Frontal cortex (tissue), 4 donors: ENCODE measurements at places on chromosomes 5 and 9.

DNA sequence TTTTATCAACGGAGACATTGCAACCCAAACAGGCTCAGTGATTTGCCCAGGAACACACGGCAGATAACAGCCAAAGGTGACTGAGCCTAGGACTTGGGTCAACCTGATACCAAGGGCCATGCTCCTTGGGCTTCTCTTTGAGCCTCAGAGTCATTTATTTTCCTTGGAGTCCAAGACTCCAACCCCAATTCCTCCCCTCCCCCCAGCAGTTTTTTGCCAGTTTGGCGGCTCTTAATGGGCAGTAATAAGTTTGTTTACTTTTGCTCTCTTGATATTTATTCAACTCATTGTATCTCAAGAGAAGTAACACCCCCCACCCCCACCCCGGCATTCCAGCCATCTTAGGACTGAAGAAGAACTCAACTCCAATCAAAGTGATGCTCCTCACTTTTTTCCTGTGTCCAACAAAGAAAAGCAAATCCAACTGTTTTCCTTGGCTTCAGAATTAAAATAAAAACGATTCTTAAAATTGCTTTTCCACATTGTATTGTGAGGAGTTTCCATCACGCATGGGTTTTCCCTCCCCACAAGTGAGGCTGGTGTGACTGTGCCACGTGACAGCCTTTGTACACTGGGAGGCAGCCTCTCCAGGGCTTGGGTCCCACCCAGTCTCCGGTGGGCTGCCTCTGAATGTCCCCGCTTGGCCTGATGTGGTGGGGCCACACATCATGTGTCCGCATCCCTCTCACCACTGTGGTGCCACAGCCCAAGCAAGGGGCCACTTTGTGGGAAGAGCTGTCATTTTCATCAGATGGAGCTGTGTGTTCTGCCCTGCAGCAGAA is 9.1 kb downstream of the ANGPTL2 start:
- DNase-seq = no peak

DNA sequence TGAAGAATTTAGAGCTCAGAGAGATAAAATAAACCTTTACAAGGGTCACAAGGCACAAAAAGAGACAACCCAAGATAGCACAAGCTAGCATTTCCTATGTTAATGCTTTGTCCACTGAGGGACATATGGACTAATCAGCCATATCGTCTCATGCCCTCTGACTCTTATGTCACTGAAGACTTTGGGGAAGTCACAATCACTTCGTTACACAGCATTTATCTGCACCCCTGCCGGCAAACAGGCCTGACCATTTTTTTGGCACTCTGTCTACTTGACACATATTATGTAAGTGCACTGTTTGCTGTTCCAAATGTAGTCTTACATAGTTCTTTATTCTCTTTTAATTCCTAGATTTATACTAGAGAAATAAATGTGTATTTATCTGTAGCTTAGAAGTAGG is 13.9 kb upstream of the BNC2 start:
- DNase-seq = no peak

DNA sequence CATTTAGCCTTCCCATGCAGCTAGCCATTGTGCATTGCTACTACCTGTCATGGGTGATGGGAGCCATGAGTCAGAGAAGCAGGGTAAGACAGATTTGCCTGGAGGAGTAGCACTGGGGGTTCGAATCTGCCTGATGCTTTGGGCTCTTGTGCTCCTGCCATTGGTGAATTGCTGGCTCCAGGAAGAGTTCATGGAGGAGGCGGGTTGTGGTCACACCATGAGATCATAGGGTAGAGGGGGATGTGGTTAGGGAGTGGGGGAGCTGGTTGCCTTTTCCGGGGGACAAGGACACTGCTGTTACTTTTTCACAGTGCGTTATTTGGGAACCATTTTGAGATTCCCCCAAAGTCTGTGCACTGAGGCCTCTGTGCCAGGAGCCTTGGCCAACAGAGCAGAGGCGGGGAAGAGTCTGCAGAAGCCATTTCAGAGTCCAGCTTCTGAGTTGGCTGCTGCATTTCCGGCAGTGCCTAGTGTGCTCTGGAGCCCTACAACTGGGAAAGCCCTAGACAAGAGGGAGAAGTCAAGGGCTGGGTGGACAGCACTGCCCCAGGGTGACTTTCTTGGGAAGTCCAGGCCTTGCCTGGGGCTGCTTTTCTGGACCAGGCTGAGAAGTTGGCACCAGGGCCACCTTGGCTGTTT is 6.2 kb downstream of the ANGPTL2 start:
- no peak for DNase-seq

DNA sequence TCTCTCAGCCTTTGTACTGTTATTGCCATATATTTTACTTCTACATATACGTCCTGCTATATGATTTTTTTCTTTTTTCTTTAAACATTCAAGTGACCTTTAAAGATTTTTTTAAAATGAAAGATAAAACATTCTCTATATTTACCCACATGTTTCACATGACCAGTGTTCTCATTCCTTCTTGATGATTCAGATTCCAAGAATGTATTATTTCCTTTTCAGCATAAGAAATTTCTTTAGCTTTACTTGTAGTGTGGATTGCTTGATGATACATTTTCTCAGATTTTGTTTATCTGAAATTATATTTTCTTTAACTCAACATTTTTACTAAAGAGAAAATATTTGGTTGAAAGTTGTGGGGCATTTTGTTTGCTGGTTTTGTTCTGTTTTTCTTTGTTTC is 792.1 kb downstream of the BRINP1 start:
- DNase-seq = no peak

- no peak for DNase-seq
These were observed 147.2 kb downstream of the PCSK5 start for GRCh38 chr9:76037587-76038225.

- no peak for DNase-seq
These were observed 819 bp downstream of the ADRA1B start for GRCh38 chr5:159916841-159917761.

GRCh38 chr5:130424341-130424740 is 520.1 kb downstream of the CHSY3 start:
- DNase-seq = no peak

DNA sequence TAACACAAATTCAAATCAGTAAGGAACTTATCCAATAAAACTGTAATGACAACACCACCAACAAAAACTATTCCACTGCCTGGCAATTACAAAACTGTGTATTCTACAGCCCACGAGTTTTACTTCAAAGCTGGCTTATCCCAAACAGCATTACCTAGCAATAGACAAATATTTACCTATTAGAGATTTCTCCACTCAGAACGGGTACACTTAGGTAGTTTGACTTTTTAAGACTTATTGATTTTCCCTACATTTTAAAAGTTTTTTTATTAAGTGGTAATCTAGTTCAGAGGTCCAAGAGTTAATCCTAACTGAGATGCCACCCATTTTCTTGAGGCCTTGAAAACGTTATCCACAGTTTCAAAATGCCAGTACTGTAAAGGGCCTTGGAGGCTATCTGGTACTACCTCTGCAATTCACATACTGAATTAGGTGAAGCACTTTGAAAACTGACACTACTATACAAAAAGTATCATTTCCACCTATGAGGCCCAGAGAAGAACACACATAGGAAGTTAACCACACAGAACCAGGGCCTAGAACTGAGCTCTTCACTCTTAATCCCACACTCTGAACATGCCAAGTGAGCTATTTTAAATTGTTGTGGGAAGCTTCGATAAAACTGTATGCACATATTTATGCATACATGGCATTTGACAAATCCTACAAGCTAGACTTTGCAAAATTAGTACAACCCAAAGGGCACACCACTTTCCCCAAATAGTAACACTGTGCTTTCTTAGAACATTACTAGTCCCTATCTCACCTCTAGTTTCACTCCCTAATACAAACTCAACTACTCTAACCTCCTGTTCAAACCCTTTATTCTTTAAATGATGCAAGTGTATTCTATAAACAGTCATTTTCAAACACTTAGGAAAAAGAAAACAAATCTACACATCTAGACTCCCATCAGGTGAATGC is 2.1 kb downstream of the NADK2 start:
- no peak for DNase-seq

DNA sequence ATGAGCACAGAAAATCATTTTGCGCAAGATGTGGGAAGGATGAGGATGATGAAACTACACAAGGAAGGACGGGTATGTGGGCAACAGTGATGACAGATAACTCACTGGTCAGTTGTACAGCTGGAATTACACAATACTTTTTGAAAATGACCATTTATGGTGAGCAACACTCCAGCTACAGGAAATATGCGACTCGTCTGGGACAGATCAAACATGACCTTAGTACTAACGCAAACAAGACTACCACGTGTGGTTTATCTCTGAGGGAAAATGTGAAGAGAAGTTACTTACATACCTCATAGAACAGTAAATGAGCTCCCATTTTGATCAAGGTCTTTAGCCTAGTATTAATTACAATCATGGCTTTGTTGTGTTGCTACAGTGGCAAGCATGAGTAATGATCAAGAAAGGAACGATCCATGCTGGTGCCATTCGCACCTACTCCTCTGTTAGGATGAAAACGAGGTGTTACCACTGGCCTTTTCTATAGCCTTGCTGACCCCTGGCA is 456.9 kb downstream of the BNC2 start:
- no peak for DNase-seq

DNA sequence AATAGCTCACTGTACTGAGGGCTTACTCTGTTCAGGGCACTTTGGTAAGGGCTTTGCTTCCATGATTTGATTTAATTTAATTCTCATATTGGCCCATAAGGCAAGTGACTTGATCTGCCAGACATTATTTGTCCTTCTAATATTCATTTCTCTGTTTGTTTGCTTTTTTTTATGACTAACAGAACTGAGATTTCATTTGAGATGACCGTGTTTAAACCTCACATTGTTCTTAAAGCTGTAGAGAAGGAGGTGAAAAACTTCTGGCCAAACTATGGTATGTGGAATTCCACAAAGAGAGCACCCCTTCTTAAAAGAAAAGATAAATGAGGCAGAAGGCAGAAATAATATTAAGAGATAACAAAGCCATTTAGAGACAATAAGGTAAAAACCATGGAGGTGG is 775.6 kb upstream of the ACO1 start:
- DNase-seq = no peak

- no peak for DNase-seq
These were observed 12.4 kb downstream of the DOCK2 start for GRCh38 chr5:169649486-169649885.

DNA sequence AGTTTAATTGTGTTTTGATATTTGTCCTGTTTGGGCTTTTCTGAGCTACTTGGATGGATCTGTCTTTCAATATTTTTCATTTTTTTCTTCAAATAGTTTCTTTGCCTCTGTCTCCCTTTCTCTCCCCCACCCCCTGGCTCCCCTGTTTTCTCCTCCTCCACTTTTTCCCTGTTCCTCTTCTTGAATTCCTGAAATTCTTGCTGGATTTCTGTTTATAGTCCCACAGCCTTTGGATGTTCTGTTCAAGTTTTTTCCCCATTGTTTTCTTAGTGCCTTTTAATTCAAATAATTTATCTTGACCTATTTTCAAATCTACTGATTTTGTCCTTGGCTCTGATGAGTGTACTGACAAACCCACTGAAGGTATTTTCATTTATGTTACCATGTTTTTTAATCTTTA is 113.0 kb downstream of the VPS13A start:
- no peak for DNase-seq

- no peak for DNase-seq
These were observed 30.0 kb downstream of the DNAJC21 start for GRCh38 chr5:34959323-34959722.

DNA sequence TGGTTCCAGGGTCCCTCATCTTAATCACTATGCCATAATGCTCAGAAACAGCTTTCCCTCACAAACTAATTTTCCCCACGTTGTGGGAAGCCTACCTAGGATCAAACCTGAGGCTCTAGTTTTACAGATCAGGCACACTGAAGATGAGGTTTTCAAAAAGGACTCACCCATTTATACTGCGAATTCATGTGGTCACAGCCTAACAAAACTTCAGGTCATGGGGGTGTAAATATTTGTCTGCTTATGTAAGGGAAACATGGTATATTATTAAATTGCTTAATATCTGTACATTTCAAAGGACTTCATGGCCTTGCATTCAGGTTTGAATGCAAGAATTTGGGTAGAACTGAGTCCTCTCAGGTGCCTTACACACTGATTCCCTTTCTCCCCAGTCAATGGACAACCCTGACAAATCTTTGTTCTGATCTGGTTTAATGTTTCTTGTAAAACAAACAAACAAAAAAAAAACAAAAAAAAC is 12.1 kb downstream of the ZFAND5 start:
- no peak for DNase-seq

DNA sequence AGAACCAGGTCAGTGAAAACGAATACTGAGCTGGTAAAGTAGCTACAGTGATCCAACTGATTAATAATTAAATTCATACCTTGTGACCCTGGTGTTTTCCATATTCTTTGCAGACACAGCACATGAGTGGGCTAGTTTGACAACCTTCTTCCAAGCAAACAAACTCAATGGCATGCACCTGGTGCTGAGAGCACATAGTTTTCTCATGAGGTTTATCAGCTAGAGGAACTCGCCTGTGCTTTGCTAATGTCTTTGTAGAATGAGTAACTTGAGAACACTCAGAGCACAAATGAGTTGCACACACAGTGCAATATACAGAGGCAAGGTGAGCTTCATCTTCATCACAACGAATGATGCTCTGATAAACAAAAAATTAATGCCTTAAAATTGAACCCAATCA is 12.6 kb downstream of the TRIM23 start:
- DNase-seq = no peak

GRCh38 chr9:74643303-74643923 is 146.3 kb downstream of the RORB start:
- no peak for DNase-seq

DNA sequence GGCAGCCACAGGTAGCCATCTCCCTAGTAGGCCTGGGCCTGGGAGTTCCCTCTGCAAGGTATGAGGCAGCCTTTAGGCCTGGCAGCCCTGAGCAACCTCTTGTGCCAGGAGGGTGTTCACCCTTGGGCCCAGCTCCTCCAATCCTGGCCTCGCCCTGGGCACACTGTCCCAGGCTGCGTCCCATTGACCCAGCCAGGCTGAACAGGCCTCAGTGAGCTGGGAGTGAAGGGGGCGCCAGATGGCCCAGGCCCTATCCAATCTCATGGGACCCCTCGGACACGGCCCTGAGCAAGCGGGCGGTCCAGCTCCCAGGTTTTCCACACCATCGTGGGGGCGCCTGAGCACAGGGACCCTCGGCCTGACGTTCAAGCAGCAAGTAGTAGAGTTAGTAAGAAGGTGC is 14.5 kb downstream of the SH3GLB2 start:
- no peak for DNase-seq

DNA sequence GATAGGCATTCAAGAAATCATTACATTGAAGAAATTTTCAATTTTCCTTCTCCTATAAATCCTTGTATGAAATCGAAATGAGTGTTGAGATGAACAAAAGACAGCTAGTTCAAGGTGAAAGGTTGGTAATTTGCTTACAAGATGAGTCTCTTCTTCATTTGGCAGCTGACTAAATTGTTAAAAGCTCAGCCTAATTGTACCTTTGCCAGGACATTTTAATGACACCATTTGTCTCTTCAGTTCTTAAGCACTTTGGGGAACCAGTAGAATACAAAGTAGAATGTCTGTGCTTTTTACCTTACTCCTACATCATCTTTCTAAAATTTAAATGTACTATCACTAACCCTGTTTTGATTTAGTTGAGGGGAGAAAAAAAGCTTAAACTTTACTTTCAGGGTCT is 59.4 kb downstream of the GRAMD2B start:
- DNase-seq = no peak
